ENCODE measurements at places on chromosomes 3 and 15.

- no peak for DNase-seq
Measured at GRCh38 chr15:69389426-69389825, 24.7 kb upstream of the KIF23 start.

DNA sequence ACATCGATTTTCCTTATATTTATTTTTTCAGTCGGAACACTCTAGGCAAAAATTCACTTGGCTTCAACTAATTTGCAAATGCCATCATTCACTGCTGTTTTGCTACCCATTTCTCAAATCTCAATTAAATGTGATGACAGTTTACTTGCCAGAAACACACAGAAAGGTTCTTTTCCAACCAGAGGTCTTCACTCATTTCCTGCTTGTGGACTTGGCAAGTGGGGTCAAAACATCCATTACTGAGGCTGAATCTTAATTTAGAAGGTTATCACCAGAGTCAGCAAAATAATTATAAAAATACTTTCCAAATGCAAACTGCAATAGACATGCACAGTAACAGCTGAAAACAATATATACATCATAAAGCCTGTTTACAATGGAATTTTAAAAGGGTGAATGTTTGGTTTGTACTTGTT lies 625.4 kb upstream of the TBL1XR1 start:
- DNase-seq = no peak

GRCh38 chr15:24761704-24762302 lies 86.2 kb downstream of the NPAP1 start:
- DNase-seq = no peak

GRCh38 chr15:63045879-63046278 lies 3.3 kb downstream of the TPM1 start:
- DNase-seq = no peak

DNA sequence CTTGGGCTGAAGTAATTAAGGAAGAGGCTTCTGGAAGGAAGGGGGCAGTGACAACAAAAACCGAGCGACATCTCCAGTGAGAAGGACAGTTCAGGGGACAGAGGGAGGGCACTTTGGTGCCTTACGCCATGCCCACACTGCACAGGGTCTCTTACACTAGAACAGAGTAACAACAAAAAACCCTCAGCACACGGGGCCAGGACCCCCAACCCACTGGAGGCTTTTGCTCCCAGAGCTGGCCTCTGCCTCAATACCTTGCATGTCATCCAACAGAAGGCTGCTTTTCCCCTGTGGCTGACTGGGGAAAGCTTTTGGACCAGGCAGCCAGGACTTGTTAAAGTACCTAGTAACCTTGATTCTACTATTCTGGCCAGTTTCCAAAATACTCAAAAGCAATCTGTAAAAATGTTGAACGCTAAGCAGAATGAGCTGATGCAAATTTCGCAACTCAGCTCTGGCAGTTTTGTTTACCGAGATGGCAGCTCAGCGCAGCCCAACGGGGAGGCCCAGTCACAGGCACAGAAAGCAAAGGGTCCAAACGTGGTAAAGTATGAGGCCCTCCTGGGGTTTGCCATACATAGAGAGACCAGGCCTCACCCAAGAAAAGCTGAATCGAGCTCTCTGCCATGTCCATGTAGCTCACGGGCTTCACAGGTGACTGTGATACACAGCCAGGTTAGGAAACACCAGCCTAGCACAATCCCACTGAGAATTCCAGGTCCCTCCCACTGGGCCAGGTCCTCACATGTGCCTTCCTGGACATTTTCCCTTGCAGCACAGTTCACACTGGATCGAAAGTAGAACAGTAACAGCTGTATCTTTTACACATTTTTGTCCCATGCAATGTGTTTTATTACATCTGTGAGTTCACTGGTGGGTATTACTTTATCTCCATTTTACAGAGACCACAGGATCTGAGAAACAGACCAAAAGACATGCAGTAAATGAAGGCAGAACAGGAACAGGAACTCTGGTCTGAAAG lies 6.0 kb downstream of the CHCHD4 start:
- no peak for DNase-seq

DNA sequence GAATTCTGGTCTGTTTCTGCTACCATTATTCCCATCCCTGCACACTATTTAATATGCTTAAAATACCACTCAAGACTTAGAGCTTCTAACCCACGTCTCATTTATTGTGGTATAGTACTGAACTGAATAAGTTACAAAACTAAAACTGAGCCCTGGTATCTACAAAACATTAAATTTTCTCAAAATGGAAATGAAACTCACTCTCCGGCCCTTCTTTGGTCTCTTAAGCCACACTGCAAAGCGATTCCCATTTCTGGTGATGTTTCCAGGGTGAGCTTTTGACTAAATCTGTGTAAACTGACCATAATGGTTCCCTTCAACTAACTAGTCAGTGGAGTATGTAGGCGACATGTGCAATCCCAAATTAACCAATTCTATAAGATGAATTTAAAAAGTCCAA lies 18.6 kb downstream of the KPNA4 start:
- no peak for DNase-seq

DNA sequence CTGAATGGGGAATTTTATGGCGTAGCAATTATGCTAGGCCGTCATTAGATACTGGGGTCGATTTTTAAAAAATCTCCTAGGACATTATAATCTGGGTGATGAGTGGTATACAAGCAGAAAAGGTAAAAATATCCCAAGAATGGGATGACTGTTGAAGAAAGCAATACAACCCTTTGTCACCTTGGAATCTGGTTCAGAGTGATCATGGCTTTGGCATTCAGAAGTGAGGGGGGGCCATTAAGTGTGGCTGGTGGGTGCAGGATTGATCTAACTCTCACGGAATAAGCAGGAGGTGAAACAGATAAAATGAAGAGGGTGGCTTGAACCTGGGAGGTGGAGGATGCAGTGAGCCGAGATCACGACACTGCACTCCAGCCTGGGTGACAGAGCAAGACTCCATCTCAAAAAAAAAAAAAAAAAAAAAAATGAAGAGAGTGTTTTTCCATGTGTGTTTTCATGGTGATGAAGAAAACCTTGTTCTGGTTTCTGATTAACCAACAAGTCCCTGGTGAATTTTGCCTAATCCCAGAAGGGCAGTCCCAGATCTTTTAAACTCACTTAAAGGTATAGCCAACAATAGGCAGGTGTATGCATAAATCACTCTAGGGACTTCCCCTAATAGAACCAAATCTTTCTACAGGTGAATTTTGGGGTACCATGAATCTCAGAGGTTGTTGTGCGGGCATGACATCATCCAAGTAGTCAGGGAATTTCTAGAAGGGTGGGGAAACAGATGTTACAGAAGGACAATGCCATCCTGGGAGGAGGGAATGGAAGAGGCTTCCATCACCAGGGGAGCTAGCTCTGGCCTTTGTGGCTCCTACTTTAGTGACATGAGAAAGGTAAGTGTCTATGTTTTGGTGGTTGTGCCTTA lies 3.1 kb upstream of the RAD54L2 start:
- DNase-seq = no peak
